Metanephros (tissue), 2 donors: ENCODE measurements at places on chromosomes 2 and 18. TPM values are rescaled to one million over a fixed set of nuclear protein-coding genes. Genes with fewer than 3 reads are reported as not detected.

The KCNK3 gene
- total RNA-seq: 6.7 TPM

The DNAH6 gene
- 2.0 TPM for total RNA-seq

The ANKRD30BL gene
- total RNA-seq: 1.4 TPM

The CCDC74B gene
- 10.6 TPM for total RNA-seq

The MRPL30 gene
- 35.4 TPM for total RNA-seq

The OXER1 gene
- total RNA-seq: 8.1 TPM

The CFAP53 gene
- total RNA-seq: 1.1 TPM

The MFSD2B gene
- total RNA-seq: 2.2 TPM

The FOXI3 gene
- 0.06 TPM for total RNA-seq

The SPC25 gene
- total RNA-seq: 4.3 TPM

The RTP5 gene
- not detected for total RNA-seq

The ZFAND2B gene
- total RNA-seq: 27.9 TPM

The GAD1 gene
- 2.0 TPM for total RNA-seq

The AKAIN1 gene
- not detected for total RNA-seq

The EDAR gene
- total RNA-seq: 2.2 TPM

The CSRNP3 gene
- 12.8 TPM for total RNA-seq

The PLCD4 gene
- total RNA-seq: 6.7 TPM

The TUBA3E gene
- total RNA-seq: not detected

The BUB1 gene
- total RNA-seq: 20.3 TPM

The RGPD3 gene
- total RNA-seq: 0.29 TPM

The UGT1A1 gene
- 0.18 TPM for total RNA-seq

The TSGA10 gene
- total RNA-seq: 14.7 TPM

The MRPL19 gene
- total RNA-seq: 71.9 TPM

The COL4A4 gene
- 38.8 TPM for total RNA-seq

The FRZB gene
- 7.8 TPM for total RNA-seq

The SOX11 gene
- 14.9 TPM for total RNA-seq

The RGPD5 gene
- total RNA-seq: 70.0 TPM

The POTEC gene
- not detected for total RNA-seq

The CCDC150 gene
- total RNA-seq: 7.1 TPM

The ALK gene
- total RNA-seq: 0.29 TPM

The TIA1 gene
- 358 TPM for total RNA-seq

The SCTR gene
- 3.7 TPM for total RNA-seq
